ENCODE measurements at places on chromosomes 6 and 20.
A peak's percentile ranks its signal among the peaks of the same experiment; 100 is the strongest.

DNA sequence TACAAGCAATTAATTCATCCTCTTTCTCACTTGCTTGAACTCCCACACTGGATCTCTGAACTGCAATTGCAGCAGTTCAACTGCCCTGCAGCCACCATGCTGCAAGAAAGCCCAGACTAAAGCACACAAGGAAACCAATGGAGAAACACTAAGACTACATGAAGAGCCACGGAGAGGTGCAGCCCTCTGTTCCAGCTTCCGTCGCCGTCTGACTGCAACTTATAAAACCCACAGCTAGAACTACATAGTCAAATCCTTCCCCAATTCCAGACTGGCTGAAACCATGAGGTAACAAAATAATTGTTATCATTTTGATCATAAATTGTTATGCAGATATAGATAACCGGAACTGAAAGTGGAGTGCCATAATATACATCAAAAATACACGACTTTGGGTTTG lies 21.1 kb upstream of the THEMIS start:
- no peak for DNase-seq

DNA sequence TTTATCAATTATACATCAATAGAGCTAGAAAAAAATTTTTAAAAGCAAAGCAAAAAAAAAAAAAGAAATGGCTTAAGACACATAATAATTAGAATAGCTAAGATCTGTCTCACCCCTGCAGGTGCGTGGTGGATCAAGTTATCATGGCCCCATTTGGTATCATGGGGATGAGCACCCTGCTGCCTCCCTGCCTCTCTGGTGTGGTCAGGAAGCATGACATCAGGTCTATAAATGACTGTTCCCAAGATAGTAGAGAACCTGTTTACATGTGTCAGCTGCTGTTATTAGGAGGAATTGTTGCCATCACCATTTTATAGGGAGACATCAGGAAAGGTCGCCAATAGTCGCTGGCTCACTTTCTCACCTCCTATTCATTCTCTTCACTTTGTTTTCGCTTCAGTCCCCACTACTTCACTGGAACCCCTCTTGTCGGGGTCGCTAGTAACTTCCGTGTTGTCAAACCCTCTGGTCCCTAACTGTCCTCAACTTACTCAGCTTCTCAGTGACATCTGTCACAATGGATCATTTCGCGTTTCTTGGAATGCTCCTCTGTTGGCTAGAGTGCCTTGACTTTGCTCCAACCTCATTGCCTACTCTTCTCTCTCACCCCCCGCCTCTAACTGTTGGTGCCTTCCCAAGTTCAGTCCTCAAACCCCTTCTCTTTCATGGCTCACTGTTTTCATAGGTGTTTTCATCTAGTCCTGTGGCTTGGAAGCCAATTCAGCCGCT lies 4.7 kb downstream of the DNTTIP1 start:
- no peak for DNase-seq

- DNase-seq: no peak
Measured at GRCh38 chr6:13513626-13514502, 26.5 kb upstream of the GFOD1 start.

- peak; percentile 43 for DNase-seq
Measured at GRCh38 chr6:12233693-12234571, 56.2 kb upstream of the EDN1 start.

DNA sequence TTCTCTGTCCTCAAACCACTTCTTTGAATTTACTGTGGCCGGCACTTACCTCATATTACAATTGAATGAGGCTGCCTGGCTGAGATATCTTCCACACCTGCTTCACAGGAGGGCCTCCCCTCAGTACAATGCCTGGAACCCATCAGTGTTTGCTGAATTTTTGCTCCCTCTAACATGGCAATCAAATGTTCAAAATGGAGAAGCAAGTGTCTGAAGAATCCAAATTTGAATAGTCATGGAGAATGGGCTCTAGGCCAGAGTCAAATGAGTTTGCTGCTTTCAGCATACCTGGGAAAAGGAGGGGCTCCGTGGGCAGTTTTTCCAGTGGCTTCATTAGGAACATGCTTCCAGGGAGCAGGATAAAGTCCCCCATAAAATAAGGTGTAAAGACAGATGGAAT lies 564.8 kb downstream of the UTRN start:
- DNase-seq: peak; percentile 42

DNA sequence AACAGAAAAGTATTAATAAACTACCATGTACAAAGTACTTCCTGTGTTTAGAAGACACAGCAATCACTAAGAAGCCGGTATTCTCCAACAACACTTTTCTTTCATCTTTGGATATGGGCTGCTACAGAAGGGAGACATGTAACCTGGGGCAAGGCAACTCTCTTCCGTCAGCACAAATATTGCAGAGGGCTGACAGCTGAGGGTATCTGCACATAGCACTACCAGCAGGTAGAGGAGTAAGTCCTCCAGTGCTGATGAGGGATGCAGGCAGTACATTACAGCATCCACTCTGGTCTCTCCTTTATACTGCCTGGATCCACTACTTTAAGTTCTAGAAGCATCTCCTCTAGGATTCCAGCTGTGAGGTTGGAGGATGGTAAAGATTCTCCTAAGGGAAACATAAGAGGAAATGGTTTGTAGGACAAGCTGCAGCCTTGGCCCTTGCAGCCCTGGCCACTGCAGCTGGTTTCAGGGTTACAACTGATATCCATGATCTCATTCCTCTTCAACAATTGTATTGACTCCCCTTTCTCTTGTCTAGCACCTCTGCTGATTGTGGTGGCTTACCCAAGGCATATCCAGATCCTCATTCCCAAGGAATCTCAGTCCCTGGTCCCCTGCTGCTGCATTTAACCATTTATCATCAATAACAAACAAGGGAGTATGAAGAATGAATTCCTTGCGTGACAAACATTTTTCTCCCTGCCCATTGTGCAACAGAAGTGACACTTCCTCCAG lies 110.7 kb upstream of the ADGRF1 start:
- no peak for DNase-seq

DNA sequence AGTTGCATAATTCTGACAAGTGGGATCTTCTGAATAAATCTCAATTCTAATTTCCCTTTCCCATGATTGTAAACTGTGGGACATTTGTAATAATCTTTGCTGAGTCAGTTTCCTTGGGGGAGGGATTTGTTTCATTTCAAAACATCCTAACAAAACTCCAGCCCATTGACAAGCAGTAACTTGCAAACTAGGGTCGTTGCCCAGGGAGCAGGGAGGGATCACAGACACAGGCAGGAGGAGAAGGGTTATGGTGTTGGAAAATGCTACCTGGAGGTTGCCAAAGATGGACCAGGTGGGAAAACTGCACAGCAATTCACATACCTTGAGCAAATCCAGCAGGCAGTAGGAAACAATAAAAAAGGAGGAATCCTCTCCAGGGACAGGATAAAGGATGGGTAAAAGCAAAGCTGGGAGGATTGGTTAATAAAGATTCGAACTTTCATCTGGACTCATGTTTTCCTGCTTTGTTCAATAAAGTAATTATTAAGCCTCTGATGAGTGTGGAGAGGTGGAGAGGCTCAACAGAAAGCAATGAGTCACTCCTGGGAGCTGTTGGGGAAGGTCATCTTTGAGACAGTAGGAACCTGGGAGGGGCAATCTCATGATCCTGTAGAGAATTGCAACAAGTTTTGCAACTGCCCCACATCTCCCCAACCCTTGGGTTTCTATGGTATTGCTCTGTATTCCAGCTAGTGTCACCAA lies 87.3 kb upstream of the AKIRIN2 start:
- DNase-seq: peak; percentile 30
